NCI-H1694 (cell line): ENCODE measurements at places on chromosomes 1 and 21.

DNA sequence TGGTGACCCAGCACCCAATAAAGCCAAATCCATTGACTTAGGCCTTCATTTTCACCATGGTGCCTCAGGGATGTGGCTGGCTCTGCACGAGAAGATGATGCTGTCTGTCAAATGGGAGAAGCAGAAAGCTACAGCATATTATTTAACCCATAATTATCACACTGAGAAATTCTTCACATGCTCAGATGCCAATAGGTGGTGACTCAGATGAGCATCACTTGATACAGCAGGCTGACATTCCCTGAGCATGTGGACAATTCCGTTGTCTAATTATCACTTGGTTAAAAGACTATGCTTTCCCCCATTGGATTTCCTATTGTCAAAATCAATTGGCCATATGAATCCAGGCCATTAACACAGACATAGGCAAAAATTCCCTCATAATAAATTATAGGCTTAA lies 44.0 kb upstream of the HSD3B1 start:
- DNase-seq = no peak

GRCh38 chr1:109764561-109765482 lies 1.1 kb upstream of the EPS8L3 start:
- no peak for DNase-seq

DNA sequence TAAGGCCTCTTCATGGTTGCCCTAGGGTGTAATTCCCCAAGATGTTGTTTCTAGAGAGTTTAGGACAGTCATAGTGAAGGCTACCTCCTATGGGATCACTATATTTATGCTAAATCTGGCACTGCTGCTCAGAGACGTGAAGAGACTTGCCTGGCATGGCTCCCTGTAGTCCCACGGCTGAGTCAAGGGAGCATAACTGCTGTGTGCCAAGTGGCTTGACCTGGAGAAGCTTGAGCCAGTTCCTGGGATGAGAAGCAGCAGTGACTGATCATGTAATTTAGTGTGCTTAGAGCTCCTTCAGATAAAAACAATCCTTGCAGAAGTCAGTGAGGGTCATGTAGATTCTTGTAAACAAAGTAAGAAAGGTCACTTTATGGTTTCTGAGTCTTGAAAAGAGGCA lies 68.9 kb upstream of the TSPAN2 start:
- no peak for DNase-seq

DNA sequence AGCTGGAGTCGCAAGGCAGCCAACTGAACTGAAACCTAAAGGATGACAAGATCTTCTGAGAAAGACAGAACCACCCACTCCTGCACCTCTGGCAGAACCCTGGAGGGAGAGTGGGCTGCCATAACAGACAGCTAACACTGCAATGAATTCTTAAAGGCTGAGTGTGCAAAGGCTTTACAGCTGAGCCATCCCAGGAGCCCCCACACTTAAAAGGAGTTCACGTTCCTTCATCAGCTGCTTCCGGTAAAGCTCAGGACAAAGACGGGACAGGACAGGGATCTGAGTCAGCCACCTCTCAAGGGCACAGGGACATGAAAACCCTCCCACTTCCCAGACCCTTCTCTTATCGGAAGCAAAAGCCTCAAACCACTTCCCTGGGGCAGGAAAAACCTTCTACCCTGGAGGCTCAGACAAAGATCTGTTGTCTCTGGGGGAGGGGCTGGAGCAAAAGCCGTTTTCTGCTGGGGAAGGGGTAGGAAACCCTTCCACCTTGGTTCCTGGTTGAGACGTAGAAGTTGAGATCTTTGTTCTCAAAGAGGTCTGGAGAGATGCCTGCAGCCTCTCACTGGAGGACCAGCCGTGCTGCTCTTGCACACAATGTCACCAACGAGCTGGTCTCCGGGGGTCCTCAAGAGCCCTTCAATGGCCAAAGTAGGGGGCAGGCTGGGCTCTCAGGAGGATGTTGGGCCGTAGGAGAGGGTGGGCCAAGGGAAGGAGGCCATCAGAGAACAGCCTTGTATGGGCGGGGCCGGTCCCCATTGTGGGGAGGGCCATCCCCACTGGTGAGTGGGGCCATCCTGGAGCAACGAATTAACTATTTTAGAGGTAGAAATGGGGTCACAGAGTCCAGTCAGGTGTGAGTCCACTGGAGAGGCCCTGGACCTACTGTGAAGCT lies 452.4 kb downstream of the PTPRU start:
- DNase-seq = no peak

DNA sequence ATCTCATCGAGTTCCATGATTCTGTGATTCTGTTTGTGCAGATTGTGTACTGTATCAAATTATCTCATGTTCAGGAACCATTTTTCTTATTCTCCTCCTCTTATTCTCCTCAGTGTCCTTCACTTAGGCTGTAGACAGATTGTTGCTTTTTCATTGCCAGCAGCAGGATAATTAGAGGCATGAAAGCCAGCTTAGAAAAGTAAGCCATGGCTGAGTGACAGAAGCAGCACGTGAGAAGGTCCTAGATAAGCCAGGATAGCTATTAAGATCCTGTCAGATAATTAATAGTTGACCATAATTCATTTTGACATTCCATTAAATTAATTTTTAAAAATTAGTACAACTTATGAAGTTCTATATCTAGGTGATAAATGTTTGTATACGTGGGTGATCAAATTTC lies 60.8 kb upstream of the PRKACB start:
- peak; percentile 11 for DNase-seq

- DNase-seq = no peak
Observed at GRCh38 chr21:16078382-16078781, 348.6 kb downstream of the USP25 start.

GRCh38 chr1:14994841-14995437 lies 158.6 kb upstream of the TMEM51 start:
- DNase-seq = no peak

DNA sequence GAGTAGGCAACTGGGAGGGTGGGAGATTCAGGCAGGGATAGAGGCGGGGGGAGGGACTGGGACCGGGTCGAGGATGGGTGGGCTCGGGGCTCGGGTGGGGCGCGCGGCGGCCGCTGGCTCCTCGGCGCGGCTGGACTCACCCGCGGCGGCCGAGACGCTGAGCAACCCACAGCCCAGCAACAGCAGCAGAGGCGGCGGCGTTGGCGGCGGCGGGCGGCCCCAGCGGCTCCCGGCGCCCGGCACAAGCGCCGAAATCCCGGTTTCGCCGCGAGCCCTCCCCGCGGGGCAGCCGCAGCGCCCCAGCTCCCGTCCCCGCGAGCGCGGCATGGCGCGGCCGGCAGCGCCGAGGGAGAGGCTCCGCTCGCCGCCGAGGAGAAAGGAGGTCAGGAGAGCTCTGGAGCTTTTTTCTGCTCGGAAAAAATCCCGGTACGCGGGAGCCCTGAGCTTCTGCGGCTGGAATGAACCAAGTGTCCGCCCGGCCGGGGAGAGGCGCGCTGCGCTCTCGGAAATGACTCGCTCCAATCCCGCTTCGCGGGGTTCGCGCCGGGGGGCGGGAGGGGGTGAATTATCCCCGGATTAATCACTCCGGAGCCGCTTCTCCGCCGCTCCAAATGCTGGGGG lies at the start of gene CSMD2:
Gene CSMD2 (minus strand): TSS at position 460 of the 621 bp plus-strand sequence. CDS start 133 bp downstream, at position 327.
- DNase-seq = peak; percentile 10
